ENCODE measurements at places on chromosomes 7 and 10. TPM values are rescaled to one million over a fixed set of nuclear protein-coding genes. Genes with fewer than 3 reads are reported as not detected.

The PNLIP gene
- total RNA-seq = not detected

The TSPAN13 gene
- total RNA-seq = 45.1 TPM

The ACTL6B gene
- not detected for total RNA-seq

The SUN3 gene
- not detected for total RNA-seq

The GIMAP1 gene
- total RNA-seq = 16.7 TPM

All from lung microvascular endothelial cell (primary cell).